Iris pigment epithelial cell (primary cell): ENCODE measurements at places on chromosomes 6 and 20.

DNA sequence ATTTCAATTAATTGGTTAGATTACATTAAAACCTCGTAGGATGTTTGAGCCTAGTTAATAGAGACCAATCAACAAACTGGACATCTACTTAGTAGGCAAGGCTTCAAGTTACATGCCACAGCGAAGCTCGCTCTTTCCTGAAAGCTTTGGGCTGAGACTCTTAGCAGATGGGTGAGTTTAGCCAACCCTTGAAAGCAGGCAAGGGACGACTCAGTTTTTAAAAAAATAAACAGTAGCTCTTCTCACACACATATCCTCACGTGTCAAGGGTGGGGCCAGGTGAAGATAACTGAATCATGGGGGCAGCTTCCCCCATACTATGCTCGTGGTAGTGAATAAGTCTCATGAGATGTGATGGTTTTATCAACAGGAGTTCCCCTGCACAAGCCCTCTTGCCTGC, 775 bp downstream of the MTFR2 start:
- peak; percentile 57 for DNase-seq

DNA sequence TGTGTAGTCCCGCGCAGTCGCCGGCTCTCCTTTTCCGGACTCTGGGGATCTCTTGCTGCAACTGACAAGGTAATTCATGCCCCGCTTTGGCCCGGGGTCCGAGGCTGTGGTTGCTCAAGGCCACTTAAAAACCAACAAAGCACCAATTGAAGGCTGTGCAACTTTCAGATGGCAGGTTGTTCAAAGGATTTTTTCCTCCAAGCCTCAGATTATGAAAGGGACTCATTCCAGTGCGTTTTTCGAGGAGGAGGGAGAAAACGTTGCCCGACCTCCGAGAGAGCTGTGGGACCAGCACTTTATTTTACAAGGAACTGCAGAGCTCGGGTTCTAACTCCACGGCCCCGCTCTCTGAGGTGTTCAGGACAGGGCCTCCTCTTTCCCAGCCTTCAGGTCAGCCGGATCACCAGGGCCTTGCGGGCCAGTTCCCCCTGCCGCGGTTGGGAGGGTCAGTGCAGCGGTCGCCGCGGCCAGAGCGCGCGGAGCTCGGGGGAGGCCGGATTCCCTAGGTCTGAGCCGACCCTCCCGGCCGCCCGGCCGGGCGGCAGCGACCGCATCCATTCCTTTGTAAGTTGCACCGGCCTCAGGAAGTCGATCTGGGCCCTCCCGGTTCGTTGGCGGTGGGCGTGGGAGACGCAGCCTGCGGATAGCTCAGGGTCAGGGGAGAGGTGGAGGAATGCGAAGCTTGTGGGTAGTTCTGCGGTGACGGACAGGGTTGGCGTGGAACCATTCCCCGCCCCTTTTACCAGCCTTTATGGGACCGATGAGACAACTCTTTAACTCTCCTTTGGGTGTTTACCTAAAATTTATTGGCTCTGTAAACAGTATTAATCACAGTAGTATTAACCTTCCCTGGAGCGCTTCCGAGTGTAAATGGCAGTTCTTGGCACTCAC, 1.6 kb downstream of the UTRN start:
- DNase-seq: peak; percentile 97

DNA sequence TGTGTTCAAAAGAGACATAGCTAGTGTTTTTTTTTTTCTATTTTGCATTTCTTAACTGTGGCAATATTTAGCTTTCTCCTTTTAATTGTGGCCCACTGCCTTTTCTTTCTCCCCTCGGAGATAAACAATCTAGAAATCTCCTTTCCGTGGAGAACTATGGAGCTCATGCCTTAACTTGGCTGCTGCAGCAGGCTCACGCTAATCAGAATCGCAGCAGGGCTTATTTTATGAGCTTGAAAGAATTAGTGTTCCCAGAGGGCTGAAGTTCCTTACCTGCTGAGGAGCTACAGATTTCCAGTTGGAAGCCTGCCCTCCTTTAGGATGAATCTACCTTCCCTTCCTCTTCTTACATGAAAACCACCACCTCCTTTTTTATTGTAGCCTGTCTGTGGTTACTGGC, 35.6 kb downstream of the CTNNBL1 start:
- no peak for DNase-seq

DNA sequence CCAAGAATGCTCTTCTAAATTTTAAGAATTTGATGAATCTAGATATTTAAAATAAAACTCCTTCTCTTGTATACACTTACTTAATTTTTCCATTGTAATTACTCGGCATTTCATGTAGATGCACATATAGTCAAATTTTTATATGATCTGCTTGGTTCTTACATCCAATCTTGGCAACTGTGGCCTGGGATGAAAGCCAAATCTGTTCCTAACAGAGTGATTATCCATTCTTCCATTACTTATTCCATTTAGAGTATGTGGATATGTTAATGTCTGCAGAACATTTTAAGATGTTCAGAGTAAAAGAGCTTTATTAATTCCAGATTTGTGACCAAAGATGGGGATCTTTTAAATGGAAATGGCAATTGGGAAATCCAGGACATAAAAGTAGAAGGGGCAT, 144.1 kb upstream of the PDE7B start:
- no peak for DNase-seq

- DNase-seq: peak; percentile 92
These were observed 8.8 kb downstream of the CDKAL1 start for GRCh38 chr6:20542927-20543602.

DNA sequence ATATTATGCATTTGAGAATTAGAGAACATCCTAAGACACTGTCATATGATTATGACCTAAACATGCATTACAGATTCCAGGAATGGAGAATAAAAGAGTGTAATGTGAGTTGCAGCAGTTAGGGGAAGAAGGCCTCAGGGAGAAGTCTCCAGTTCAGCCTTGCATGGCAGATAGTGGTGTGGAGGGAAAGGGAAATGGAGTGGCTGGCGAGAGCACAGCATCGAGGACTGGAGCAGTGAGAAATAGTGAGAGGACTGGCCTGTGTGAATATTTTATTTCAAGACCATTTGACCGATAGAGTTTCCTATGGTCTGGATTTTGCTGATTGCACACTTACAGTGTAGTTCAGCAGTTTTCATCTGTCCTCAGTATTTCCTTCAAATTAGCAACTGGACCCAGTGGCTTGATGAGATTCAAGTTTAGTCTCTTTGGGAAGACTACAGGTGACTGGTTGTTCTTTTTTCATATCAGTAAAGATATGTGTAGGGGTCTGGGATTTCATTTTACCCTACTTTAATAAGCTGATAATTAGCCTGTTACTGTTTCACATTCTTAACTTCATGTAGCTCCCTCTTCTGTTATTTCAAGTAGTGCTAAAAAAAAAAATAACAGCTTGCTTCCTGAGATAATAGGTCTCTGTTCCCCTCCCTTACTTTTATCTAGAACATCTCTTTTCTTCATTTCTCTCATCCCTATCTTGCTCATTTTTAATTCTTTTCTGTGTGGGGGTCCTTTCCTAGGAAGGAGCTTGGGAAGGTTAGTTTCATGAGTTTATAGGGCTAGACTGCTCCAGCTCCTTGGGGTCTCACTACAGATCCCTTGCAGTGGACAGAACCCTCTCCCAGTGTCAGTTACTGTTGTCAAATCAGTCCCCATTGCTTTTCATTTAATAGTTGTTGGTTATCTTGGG, 27.9 kb downstream of the BLTP3A start:
- no peak for DNase-seq

DNA sequence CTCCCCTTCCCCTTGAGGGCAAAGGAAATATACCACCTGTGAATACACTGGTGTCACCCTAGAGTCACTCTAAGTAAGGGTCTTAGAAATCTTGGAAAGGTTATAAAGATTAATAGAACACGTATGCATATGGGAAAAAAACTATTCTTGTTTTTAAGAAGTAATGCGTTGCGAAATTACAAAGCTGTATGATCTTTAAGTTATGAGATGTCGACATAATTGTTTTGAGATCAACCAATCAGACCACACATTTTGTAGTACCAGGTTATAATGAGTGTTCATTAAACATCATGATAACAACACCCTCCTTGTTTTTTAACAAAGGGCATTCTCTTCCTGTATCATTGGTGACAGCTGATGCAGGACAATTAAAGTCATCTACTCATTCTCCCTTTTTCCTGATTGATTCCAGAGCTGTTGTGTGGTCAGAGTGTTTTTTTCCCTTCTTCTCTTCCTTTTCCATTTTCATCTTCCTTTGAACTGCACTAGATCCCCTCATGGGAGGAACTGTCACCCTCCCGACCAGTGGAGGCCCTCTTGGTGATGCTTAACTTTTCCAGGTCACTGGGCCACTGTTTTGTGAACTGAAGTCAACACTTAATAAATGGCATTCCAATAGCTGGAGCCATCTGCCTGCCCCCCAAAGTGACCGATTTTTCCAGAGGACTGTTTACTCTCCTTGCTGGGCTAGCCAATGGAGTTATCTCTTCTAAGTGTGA, 37.0 kb downstream of the PRDM1 start:
- no peak for DNase-seq
